ENCODE measurements at places on chromosomes 5 and 9. TPM values are rescaled to one million over a fixed set of nuclear protein-coding genes. Genes with fewer than 3 reads are reported as not detected.

Gene OMD
- total RNA-seq = not detected

Gene EQTN
- total RNA-seq = not detected

Gene CBY3
- total RNA-seq = not detected

Gene MARCOL
- not detected for total RNA-seq

Gene SLC6A19
- not detected for total RNA-seq

Gene RGMB
- total RNA-seq = 20.9 TPM

Gene WNT8A
- total RNA-seq = not detected

Gene HRCT1
- not detected for total RNA-seq

Gene PAPPA
- total RNA-seq = 2.5 TPM

Gene PCDHA9
- total RNA-seq = not detected

Gene SPATA31A7
- not detected for total RNA-seq

Gene SMIM33
- not detected for total RNA-seq

GRCh38 chr5:144230806-144231205 is 60.1 kb downstream of the KCTD16 start:
- no peak for DNase-seq

- no peak for DNase-seq
Measured at GRCh38 chr5:179292681-179293635, 52.3 kb downstream of the ADAMTS2 start.

DNA sequence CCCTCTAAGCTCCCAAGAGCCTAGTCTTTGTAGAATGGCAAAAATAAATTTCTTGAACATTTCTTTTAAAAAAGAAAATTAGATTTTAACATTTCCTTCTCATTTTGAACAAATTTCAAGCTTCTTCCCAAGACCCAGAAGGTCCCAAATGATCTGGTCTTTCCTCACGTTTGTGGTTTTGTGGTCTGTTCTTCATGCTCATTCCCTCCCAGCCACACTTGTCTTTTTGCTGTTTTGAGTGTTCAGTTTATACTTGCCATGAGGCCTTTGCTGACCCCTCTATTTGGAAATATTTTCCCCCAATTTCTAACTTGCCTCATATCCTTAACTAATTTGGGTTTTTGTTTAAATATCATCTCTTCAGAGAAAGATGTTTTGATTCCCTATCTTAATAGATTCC is 133.4 kb upstream of the PAPPA start:
- no peak for DNase-seq

GRCh38 chr5:17406423-17406838 is 91.6 kb upstream of the TAF11L2 start:
- DNase-seq = no peak

GRCh38 chr9:90985631-90986030 is 184.0 kb downstream of the SYK start:
- no peak for DNase-seq

- no peak for DNase-seq
Measured at GRCh38 chr5:60092671-60093422, 199.3 kb upstream of the PDE4D start.

DNA sequence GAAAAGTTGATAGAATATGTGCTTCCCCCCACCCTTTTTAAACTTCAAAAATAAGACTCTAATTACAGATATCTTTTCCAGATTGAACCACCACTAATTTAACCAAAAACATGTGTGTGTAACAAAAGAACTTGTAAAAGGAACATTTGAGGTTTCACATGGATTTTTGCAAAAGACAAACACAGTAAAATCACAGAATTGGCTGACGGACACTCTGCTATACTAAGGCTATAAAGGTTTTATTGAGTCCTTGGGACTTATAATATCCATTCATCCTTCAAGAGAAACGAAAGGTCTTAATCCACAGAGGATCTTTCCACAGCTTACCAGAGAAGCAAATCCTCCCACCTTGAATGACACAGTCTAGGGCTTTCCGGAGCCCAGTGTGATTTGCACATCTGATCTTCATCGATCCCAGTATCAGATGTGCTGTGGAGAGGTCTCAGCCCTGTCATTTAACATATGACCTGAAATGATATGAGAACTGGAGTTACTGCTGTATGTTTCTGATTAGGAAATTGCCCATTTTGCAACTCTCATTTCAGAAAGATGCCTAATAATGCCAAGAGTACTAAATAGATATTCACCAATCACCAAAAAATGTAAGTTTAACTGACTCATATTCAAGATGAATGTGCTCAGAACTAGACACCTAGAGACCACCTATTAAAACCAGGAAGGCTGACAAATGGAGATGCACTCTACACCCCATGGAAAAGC is 256.5 kb upstream of the FBXL7 start:
- DNase-seq = no peak

GRCh38 chr5:170143710-170144109 is 38.0 kb downstream of the FOXI1 start:
- DNase-seq = no peak

- DNase-seq = no peak
Measured at GRCh38 chr9:36037549-36038122, 923 bp downstream of the RECK start.

DNA sequence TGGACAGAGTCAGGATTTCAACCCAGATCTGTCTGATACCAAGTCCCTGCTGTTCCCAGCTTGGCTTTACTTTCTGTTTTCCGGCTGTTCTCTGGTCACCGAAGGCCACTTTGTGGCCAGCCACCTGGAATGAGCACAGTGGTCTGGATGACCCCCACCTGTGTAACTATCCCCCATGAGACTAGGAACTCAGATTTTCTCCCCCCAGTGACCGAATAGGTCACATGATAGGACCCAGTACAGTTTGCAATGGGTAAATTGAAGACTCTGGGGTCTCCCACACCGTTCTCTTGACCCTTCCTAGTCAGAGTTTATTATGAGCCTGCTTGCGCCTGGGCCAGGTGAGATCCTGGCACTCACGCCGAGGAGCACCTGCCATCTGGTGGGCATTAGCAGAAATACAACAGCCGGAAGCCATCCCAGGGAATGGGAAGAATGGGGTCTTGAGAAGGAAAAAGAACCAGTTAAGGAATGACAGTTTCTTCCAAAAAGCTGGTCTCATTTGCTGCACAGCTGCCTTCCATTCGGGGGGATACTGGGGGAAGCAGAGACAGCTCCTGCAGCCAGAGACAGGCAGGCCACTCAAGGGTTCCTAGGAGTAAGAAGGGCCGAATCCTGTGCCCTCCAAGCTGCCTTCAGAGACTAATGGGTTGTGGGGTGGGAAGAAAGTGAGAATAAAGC is 7.1 kb downstream of the PHYHD1 start:
- DNase-seq = no peak

DNA sequence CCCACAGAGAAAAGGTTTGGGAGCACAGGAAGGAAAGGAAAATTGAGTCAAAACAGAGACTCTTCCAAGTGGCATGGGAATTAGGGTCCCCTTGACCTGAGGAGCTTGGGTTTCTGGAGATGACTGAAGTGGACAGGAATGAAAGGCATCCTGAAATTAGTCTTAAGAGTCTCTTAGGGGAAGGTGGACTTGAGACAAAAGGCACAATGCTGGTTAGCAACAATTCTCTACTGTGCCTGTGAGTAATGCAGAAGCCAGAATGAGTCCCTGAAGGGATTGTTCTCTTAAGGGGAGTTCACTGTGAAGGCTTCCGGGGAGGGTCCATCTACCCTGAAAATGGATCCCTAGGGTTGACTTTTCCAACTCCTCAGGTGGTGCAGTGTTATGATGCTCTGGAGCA is 58.4 kb upstream of the FOXE1 start:
- no peak for DNase-seq

GRCh38 chr5:81896764-81897163 is 75.1 kb upstream of the ATG10 start:
- DNase-seq = no peak

DNA sequence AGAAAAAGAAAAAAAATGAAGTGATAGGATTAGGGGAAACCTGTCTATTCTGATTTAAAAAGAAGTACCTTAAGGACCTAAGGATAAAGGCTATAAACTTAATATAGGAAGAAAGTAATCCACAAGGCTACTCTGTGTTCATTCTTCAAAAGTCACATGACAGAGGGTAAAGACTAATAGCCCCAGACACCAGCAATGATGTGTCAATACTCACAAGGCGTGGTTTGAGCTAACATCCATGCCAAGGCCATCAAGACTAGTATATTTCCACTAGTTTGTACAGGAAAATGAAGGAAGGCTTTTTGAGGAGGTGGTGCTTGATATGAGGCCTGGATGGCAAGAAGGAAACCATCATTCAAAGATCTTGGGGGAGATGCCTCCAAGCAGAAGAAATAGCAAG is 49.7 kb upstream of the TEX48 start:
- DNase-seq = no peak

- no peak for DNase-seq
Measured at GRCh38 chr5:134380346-134380745, 9.0 kb downstream of the UBE2B start.

DNA sequence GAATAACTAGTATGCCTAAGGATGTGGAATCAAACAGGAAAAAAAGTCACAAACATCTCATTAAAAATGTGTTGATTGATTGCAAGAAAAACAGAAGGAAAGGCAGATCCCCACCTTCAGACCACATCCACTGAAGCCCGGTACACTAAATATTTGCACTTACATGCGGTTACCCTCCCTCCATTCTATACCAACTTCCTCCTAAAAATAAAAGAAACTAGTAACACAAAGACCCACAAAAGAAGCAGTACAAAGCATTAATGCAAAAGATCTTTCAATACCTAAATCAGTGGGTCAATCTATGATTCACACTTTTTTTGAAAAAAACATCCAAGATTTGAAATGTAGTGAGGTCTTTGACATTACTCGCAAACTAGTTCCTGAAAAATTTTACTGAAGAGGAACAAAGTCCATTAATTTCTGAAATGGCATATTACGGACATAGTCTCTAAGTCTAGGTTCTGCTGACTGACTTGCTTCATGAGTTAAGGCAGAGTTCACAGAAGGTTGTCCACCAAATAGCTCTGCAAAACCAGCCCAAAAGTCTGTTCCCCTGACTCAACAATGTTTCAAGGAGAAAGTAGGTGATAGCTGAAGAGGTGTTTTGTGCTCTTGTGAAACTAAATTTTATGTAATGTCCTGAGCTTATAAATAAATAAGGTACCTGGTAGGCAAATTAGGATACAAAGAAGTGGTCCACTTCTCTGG is 100.7 kb downstream of the PAM start:
- no peak for DNase-seq

DNA sequence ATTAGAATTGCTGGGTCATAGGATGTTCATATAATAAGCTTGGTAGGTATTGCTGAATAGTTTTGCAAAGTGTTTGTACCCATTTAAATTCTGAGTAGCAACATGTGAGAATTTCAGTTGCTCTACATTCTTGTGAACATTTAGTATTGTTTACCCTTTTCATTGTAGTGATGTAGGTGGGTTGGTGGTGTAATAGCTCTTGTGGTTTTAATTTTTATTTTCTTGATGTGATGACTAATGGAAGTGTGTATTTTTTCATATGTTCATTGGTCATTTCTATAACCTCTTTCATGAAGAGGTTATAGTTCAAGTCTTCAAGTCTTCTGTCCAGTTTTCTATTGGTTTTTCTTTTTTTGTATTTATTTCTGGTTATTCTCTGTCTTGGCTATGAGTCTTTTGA is 34.4 kb downstream of the RASA1 start:
- no peak for DNase-seq

DNA sequence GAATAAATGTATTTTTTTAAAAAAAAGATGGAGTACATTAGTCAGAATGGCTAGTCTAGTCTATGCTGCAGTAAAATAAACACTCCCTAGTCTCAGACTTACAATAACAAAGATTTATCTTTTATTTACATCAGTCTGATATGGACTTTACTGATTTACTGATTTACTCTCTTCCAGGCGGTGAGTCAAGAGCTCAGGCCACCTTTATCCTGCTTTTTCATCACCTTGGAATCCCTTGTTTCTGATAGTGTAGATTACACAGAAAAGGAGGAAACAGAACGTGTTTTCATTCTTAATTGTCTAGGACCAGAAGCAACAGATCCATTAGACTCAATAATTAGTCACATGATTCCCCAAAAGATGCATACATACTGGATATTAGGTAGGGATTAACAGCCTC is 290.1 kb upstream of the TRPC7 start:
- no peak for DNase-seq

- no peak for DNase-seq
Measured at GRCh38 chr5:1336749-1337488, 8.0 kb downstream of the CLPTM1L start.

GRCh38 chr5:2525351-2525750 is 226.1 kb downstream of the IRX2 start:
- DNase-seq = no peak

GRCh38 chr5:99032234-99033013 is 103.6 kb upstream of the CHD1 start:
- no peak for DNase-seq

DNA sequence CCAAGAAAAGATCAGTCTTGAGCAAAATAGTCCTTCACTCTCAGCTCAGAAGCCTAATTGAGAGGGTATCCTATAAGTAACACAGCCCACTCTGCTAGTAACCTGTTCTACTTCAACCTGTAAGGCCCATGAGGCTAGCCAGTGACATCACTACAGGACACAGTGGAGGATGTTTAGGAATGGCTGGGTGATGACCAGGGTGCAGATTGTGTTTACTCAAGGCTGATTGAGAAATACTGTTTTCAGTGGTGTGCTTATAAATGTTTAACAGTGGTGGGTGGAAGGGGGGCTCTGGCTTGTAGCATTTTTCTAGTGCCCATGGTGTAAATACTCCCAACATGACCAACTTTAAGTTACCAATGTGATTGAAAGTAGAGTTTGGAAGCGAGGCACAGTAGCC is 159.8 kb upstream of the CCDC152 start:
- peak; percentile 18 for DNase-seq

DNA sequence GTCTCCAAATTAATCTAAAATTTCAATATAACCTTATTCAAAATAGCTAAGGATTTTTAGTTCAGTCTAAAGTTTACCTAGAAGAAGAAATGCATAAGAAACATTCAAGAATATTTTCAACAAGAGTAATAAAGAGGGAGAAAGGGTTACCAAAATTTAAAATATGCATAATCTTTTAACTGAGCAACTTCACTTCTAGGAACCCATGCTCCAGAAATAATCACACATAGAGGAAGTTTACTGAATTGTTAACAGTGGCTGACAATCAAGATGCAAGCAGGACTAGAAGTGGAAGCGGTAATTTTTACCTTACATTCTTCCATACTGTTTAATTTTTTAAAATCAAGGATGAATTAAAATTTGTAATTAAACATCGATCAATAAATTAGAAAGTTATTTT is 1.9 kb downstream of the PJA2 start:
- no peak for DNase-seq

GRCh38 chr5:169367861-169368260 is 66.9 kb upstream of the SLIT3 start:
- DNase-seq = no peak

- DNase-seq = peak; percentile 64
Measured at GRCh38 chr9:85142496-85142911, 473.0 kb downstream of the NTRK2 start.

DNA sequence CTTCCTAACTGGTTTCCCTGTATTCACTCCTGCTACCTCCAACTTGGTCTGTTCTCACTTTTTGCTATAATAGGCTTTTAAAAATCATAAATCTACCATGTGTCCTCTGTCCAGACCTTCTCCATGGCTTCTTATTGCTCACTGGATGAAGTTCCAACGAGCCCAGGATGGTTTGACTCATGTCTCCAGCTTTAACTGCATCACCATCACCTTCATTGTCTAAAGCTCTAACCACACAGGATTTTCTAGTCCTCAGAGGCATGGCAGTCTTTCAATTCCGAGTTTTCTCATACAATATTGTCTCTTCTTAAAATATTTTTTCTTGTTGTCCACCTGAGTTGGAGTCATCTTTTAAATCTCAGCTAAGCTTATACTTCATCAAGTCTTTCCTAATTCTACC is 49.3 kb downstream of the PDCD1LG2 start:
- DNase-seq = no peak
